RWPE1 (cell line): ENCODE measurements at places on chromosomes 13 and 19.

DNA sequence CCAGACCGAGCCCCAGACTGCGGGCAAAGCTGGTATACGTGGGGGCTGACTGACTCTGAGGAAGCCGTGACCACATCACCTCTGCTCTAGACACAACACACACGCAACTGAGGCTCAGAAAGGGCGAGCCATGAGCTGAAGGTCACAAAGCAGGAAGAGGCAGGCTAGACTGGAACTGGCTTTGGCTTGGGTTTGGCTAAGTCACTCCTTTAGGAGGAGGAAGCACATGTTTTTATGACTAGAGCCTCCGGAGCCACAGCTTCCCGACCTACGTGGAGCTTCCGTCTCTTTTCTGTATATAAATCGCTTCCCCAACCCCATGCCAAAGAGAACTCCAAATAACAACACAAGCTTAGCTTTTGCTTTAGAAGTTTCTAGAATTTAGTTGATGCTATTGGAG, 48.0 kb downstream of the RFX2 start:
- no peak for DNase-seq

DNA sequence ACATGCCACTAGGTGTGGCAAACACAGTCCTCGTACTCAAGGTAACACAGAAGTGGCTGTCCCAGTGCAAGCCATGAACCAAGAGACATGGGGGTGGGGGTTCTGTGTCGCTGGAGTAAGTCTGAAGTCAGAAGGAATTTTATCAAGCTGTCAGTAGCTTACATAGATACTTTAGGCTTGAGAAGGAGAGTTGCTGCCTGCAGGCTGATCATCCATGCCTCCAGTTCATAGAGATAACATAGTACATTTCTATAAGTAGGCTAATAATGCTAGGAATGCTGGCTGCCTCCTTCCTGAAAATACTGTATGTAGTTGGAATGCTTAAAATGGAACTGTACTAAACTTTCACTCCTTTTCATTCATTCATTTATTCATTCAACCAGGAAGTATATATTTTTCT, 70.1 kb downstream of the CAB39L start:
- no peak for DNase-seq

GRCh38 chr13:24085662-24086061, 74.9 kb upstream of the SPATA13 start:
- DNase-seq, result no peak

DNA sequence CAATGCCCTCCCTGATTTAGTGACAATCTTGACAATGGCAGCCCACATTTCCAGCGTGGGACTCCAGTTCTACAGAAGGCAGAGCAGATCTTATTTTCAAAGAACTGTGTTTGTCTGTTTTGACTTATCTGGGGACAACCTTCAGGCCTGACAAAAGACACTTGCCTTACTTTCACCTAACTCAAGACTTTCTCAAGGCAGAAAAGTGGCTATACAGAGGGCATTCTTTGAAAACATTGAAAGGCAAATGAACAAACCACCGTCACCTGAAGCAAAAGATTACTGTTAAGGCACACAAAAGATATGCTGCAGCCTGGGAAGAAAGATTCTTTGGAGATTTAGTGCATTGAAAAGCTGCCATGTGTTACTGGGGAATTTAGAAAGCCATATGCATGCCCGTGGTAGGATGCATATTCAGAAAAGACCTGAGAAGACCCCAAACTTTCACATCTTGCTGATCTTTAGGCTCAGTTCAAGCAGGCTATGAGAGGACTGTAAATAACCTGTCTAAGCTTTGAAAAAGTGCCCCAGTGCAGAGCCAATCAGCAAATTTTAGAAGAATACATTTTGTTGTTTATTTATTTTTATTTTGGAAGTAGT, 82.8 kb downstream of the TSC22D1 start:
- no peak for DNase-seq

GRCh38 chr19:23286477-23286876, 36.3 kb upstream of the ZNF724 start:
- no peak for DNase-seq

DNA sequence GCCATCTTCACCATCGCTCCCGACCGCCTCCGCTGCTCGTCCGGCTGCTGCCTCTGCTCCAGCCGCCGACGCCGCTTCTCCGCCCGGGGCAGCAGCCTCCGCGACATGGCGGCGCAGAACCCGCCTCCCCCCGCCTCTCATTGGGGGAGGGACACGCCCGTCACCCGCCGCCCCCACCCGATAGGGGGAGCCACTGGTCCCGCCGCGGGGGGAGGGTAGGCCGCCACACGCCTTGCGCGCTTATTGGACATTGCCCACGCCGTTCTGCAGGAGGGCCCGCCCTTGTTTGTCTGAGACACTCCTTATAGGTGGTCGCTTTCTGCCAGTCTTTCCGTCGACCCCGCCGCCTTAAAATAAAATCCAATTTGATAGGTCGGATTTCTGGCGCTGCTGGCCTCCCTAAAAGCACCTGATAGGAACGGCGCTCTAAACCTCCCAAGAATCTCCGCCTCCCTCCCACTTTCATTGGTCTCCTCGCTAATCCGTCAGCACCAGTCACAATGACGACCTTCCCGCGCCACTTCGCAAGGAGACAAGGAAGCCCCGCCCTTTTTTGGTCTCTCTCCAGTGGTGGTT, at the start of gene HNRNPL:
Gene HNRNPL, minus strand, starts transcription at position 127 of the 576 bp plus-strand sequence. Its CDS starts 20 bp downstream, at position 107.
- peak; percentile 99 for DNase-seq

DNA sequence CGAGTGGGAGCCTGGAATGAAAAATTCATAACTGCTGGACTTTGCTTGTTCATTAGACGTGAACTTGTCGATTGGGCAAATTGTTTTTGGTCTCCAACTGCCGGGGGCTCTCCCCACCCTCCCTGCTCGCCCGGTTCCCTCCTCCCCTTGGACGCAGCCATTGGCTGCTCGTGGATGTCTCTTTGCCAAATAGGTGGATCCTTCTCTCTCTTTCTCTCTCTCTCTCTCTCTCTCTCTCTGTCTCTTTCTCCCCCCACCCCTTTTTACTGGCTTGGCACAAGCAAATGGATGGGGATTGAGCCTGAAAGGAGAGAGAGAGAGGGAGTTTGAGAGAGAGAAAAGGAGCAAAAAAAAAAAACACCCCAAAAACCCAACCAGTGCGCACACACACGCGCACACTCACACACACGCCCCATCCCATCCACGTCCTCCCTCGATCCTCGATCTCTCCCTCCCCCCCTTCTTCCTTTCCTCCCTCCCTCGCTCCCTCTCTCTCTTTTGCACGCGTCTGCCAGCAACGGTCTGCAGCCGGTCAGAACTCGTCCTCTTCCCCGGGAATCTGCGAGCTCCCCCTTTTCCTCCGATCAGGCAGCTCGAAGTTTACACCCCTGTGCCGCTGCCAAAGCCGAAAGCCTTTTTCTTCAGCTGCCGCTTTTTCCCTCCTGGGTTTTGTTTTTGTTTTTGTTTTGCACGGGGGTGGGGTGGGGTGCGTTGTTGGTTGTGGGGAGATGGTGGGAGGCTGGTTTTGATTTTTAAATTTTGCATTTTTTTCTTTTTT, 27.8 kb downstream of the NFIX start:
- peak; percentile 94 for DNase-seq

DNA sequence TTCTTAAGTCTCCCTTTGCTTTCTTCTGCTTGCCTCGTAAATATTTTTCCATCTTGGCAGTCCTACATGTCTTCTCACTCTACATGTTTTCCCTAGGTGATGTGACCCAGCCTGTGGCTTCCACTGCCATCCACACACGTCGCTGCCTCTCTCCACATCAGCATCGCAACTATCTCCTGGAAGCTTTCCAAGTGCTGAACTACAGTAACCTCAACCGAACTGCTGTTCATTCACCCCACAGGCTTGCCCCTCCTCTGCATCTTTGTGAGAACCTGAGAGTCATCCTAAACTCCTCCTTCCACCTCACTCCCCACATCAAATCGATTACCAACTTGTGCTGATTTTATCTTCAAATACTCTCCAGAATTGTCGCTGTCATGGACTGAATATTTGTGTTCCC, 41.2 kb upstream of the USPL1 start:
- peak; percentile 5 for DNase-seq

DNA sequence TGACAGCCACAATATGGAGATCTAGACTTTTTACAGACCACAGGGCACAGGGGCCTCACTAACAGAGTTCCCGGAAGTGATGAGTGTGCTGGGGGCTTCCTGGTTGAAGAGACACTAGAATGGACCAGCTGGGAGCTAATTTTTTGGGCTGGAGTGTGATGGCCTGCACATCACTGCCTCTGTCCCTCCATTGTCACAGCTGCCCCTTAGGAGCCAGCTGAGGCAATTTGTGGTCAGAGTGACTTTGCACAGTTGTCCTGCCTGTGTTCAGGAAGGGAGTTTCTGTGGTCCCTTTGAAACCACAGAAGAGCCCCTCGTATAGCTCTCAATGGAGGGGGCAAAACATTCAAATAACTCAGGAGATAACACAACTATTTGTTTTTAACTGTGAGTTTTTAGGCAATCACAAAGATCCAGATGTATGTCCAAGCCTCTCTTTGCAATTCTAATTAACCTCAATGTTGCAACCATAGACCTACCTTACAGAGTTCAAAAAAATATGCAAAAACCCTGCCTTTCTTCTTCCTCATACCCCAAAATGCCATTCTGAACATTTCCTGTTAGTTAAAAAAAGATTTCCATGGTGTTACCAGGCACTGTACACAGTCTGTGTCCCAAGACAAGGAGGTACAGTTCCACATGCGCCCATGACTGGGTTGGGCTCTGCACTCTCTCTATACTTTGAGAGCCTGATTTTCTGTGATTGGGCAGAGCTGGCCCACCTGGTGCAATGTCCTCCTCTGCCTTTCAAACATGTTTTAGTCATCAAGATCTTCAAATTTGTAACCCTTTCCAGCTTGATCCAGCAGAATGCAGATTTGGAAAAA, 2.4 kb downstream of the ALOX5AP start:
- DNase-seq, result no peak

GRCh38 chr19:8612807-8613171, 2.3 kb upstream of the ADAMTS10 start:
- no peak for DNase-seq

GRCh38 chr13:102558029-102558428, 38.8 kb upstream of the TPP2 start:
- DNase-seq, result no peak

- no peak for DNase-seq
Observed at GRCh38 chr13:103062079-103062478, 4.1 kb downstream of the SLC10A2 start.

GRCh38 chr19:4456476-4456842, 1.1 kb downstream of the UBXN6 start:
- peak; percentile 52 for DNase-seq

DNA sequence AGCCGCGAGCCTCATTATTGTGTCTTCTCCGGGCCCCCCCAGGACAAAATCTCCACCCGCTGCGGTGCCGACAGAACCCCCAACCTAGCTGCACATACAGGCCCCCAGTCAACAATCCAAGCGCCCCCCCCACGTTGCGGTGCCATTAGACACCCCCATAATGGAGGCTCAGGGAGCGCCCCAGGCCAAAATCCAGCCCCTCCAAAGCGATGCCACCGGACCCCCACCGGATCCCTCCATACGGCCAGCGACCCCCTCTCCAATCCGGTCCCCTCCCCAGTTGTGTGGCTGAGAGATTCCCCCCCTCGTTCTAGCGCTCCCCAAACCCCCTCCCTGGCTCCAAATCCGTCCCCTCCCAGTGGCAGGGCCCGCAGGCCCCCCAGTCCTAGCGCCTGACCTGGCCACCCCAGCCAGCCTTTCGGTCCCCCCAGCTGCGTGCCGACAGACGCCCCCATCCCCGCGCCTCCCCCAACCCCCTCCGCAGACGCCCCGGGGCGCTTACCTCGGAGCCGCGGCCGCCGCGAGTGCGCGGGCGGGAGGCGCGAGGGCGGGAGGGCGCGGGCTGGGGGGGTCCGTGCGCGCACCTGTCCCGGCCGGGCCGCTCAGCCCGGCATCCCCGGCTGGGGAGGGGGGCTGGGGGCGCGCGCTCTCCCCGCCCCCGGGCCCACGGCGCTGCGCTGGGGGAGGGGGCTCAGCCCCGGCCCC, 21.6 kb upstream of the SEMA6B start:
- no peak for DNase-seq

- no peak for DNase-seq
Observed at GRCh38 chr13:93356469-93356868, 129.9 kb downstream of the GPC6 start.

GRCh38 chr19:46718157-46718933, 1.4 kb upstream of the PRKD2 start:
- DNase-seq, result peak; percentile 66

- DNase-seq, result no peak
Observed at GRCh38 chr19:51101171-51101865, 6.9 kb downstream of the CTU1 start.

GRCh38 chr13:114033541-114034315, 59.9 kb upstream of the C13orf46 start:
- no peak for DNase-seq

GRCh38 chr13:33270895-33271538, 14.5 kb downstream of the STARD13 start:
- DNase-seq, result no peak

GRCh38 chr19:43553656-43554055, 20.7 kb downstream of the ZNF575 start:
- no peak for DNase-seq

DNA sequence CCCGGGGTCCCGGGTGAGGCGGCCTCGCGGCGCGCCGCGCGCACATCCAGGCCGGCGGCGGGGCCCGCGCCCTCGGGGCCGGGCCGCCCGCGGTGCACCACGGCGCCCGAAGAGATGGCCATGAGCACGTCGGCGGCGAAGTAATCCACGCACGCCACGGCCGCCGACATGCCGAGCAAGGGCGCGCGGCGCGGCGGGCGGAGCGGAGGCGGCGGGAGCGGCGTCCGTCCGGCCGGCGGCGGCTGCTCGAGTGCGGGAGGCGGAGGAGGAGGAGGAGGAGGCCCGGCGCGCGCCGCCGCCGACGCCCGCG, at the start of gene KLF16:
Gene KLF16, minus strand, starts transcription at position 252 of the 310 bp plus-strand sequence. Its CDS starts 82 bp downstream, at position 170.
- no peak for DNase-seq

GRCh38 chr13:111518161-111518792, 197.8 kb downstream of the TEX29 start:
- DNase-seq, result no peak

DNA sequence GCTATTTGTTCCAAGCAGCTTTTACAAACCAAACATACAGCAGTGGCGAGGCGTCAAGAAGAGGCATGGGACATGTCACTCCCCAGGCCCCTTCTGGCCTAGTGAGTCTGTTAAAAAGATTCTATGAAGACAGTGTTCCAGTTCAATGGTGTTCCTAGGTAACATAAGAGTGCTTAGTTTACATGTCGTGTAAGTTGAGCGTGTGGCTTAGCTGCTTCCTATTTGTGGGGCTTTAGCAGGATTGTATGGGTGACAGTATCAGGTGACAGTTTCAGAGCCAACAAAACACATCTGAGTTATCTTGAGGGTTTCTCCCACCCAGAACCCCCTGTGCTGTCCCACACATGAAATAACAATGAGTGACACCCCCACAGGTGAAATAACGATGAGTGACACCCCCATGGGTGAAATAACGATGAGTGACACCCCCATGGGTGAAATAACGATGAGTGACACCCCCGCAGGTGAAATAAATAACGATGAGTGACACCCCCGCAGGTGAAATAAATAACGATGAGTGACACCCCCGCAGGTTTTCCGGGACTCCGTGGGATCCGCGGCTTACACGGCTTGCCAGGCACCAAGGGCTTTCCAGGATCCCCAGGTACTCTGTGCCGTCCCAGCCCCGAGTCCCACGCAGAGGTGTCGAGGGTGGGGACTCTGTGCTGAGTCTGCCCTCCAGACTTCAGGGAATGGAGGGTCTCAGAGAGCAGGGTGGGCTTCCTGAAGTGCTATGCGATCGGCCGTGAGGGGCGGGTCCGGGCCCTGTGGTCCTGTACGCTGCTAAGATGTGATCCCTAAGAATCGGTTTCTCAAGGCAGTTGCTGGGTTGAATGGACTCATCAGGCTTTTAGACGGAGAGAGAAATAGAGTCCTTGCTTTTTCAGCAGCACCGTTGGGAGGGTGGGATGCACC, 68.6 kb downstream of the RAB20 start:
- DNase-seq, result no peak

GRCh38 chr19:43503501-43504425, 783 bp downstream of the PHLDB3 start:
- DNase-seq, result peak; percentile 94
